Glutamatergic neuron (in vitro differentiated cells): ENCODE measurements at places on chromosomes 13 and 19. TPM values are rescaled to one million over a fixed set of nuclear protein-coding genes. Genes with fewer than 3 reads are reported as not detected.

DNA sequence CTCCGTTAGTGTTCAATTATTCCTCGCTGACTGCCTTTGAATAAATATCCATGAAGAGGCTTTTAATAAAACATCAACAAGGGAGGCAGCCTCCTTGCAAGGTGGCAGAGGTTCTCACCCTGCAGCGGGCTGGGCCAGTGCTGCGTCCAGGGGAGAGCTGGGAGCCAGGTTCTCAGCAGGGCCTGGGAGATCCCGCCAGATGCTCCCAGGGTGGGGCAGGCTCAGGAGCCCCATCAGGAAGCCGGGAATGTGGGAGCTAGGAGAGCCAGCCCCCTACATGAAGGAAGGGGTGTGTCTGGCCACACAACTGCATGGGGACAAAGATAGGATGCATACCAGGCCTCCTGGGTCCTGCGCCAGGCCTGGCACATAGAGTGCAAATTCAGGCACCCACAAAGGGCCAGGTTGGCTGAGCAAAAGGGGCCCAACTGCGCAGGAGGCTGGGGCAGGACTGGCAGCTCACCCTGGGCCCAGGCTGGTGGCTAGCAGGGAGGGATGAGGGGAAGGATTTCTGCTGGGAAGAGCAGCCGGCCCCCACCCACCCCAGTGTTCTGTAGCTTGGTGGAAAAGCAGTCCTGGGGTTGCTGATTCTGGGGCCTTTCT, 22.8 kb downstream of the VSTM2B start:
- no peak for DNase-seq

DNA sequence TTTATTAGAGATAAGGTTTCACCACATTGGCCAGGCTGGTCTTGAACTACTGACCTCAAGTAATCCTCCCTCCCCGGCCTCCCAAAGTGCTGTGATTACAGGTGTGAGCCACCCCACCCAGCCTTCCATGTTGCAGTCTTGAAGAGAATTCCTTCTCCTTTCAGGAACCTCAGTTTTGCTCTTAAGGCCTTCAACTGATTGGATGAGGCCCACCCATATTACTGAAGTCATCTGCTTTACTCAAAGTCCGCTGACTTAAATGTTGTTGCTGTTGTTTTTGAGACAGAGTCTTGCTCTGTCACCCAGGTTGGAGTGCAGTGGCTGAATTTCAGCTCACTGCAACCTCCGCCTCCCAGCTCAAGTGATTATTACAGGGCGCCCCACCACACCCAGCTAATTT, 33.5 kb downstream of the RASL11A start:
- no peak for DNase-seq

- DNase-seq = no peak
Observed at GRCh38 chr13:102103469-102103868, 298.4 kb downstream of the FGF14 start.

GRCh38 chr13:63041640-63042414, 1626.2 kb upstream of the PCDH20 start:
- DNase-seq = no peak

DNA sequence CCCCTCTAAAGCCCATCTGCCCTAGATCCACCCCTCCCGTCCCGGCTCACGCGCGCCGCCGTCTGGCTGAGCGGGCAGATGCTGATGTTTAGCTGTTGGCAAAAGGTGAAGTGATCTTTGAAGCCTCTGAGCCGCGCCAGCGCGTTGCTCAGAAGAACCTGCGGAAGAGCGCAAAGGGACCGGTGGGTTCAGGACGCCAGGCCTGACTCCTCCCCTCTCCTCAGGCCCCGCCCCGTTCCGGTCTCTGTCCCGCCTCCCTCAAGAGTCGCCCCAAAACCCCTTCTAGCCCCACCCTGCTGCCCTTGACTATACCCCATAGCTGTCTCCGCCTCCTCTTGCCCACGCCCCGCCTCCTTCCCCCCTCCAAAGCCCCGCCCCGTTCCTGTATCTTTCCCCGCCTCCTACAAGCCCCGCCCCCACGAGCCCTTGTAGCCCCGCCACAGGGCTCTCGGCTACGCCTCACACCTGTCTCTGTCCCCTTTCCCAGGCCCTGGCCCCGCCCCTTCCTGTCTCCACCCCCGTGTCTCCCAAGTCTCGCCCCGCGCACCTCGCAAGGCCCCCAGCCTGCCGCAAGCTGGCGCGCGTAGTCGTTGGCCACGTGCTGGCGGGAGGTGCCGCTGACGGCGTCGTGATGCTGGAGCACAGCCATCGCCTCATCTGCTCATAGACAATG, 9.5 kb downstream of the MAN2B1 start:
- DNase-seq = no peak

GRCh38 chr13:52091473-52091872, 37.4 kb downstream of the NEK5 start:
- DNase-seq = no peak

CYP4F2 gene
- not detected for total RNA-seq

APOC4 gene
- not detected for total RNA-seq

- no peak for DNase-seq
Observed at GRCh38 chr13:59663707-59664106, 500.0 kb downstream of the DIAPH3 start.

ZNF527 gene
- 11.6 TPM for total RNA-seq

- no peak for DNase-seq
Observed at GRCh38 chr19:35715355-35715809, 2.4 kb upstream of the KMT2B start.

NTN5 gene
- total RNA-seq = 1.8 TPM

DNA sequence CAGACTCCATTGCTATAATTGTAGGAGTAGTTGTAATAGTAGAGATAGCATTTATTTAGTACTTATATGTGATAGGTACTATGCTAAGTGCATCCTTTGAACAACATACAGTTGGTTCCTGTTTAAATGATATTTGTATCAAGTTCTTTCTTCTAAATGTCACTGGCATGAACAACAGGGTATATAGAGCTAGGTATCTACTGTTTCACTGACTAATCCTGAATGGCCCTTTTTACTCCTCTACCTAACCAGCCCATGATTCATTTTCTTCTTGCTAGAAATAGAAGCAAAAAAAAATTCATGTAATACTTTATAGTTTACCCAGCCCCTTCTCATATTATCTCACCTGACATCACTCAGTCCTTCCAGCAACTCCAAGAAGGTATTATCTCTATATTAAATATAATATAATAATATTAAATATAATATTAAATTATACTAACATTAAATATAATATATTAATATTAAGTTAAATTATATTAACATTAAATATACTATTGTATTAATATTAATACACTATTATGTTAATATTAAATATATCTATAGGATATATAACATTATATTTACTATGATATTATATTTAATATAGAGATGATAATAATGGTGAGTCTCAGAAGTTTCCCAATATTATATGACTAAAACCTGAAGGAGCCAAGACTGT, 74.2 kb downstream of the FRY start:
- no peak for DNase-seq

IL4I1 gene
- 0.59 TPM for total RNA-seq

GRCh38 chr19:19459073-19459472, 53.6 kb downstream of the GATAD2A start:
- DNase-seq = no peak

AMER2 gene
- 1.5 TPM for total RNA-seq

METTL21C gene
- total RNA-seq = not detected

DNA sequence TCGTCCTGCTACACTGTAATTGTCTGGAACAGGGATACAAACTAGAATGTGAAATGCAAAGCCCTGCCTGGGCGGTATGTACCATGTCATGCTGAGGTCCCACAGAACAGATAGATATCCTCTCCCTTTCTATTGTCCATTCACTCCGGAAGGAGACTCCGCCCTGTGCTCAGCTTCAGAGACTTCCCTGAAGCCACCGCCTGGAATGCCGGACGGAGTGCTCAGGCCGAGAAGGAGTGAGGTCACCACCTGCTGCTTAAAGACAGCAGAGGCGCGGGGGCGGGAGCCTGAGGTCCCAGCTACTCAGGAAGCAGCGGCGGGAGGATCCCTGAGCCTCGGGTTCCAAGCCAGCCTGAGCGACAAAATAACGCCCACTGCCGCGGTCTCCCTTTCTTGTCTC, 890 bp upstream of the ZNF611 start:
- DNase-seq = peak; percentile 58
